ENCODE measurements at places on chromosomes 16 and 17. TPM values are rescaled to one million over a fixed set of nuclear protein-coding genes. Genes with fewer than 3 reads are reported as not detected.

Gene GAS2L2
- not detected for total RNA-seq

Gene SERPINF2
- 5.9 TPM for total RNA-seq

Gene CLEC18B
- total RNA-seq: not detected

Gene TBC1D3G
- total RNA-seq: not detected

Gene METRN
- total RNA-seq: 71.9 TPM

Gene OR1A1
- not detected for total RNA-seq

Gene OR1A2
- not detected for total RNA-seq

Gene RAPGEFL1
- total RNA-seq: 7.3 TPM

Gene CX3CL1
- 14.5 TPM for total RNA-seq

Gene GRB7
- 39.9 TPM for total RNA-seq

Gene FBXO39
- not detected for total RNA-seq

DNA sequence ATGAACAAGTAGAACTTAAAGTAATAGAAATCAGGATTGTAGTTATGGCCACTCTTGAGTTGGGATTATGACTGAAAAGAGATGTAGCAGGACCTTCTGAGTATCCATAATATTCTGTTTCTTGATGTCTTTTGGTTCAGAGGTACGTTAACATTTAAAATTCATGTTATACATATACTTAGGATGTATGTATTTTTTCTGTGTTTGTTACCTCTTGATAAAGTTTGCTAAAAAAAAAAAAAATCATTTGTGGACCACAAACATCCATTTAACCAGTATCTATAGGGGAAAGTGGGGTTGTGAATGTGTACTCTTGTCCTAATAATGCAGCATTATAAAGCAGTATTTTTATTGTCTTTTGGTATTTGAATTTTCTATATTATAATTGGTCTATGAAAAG is 65.6 kb downstream of the BCAS3 start:
- no peaks in the 10 kb centered on the region for H3K27me3 ChIP-seq
- H3K4me3 ChIP-seq: no peak overlapping the region
- H3K27ac ChIP-seq: peak overlapping the region; percentile 57
- no peaks in the 10 kb centered on the region for H3K4me1 ChIP-seq
- no peak for DNase-seq

DNA sequence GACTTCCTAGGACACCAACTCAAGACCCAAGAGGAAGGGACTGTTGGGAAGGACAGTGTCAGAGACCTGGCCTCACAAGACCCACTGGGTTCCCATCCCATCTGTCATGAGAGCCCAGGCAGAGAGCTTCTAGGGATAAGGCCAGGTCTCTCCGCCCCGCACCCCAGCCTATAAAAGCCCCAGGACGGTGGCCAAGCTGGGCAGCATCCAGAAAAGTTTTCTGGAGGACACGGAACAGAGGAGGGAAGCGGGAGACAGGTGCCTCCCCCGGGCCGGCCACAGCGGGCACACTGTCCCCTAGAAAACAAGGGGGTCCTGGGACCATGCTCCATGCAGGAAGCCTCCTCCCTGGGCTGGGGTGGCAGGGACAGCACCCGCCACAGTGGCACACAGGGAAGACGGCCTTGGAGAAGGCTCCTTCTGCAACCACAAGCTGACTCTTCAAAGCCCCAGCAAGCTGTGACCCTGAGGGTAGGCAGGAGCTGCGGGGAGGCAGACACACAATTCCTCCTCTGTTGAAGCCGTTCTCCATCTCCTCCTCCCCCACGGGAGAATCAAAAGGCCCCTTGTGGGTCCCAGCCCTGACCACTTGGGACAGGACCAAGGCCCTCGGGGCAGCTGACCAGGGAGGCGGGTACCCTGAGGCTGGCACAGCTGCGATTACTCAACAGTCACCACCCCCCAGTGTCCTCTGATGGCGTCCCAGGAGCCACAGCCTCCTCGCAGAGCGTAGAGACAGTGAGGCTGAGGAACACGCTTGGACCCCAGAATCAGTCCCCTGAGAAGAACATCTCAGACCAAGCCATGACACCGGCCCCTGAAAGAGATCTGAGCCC is 26.1 kb downstream of the TRPV3 start:
- H3K4me1 ChIP-seq: peaks cover 10% of the 10 kb centered on the region
- H3K27me3 ChIP-seq: no peaks in the 10 kb centered on the region
- peak overlapping the region; percentile 18 for H3K27ac ChIP-seq
- H3K36me3 ChIP-seq: no peaks in the 10 kb centered on the region
- H3K4me3 ChIP-seq: no peak overlapping the region

DNA sequence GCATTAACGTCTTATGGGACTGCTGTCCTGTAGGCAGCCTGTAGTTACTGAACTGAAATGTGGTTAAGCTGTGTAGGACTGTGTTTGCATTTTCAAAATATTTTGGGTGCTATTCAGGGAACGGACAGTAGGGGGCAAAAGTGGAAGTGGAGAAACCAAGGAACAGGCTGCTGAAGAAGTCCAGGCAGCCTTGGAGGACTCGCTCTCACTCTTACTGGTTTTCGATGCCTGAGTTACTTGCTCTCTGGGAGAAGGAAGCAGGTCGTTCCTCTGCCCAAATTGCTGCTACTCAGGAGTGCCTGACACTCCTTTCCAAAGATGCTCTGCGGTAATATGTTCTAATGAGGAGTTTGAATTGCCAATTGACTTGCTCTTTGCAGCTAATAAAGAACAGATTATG is 64.5 kb upstream of the RBFOX1 start:
- no peak for DNase-seq
- no peak overlapping the region for H3K27ac ChIP-seq
- H3K4me1 ChIP-seq: no peaks in the 10 kb centered on the region

GRCh38 chr16:47431960-47432359 is 28.9 kb downstream of the ITFG1 start:
- H3K27me3 ChIP-seq: no peaks in the 10 kb centered on the region
- no peak for DNase-seq
- no peaks in the 10 kb centered on the region for H3K4me1 ChIP-seq

DNA sequence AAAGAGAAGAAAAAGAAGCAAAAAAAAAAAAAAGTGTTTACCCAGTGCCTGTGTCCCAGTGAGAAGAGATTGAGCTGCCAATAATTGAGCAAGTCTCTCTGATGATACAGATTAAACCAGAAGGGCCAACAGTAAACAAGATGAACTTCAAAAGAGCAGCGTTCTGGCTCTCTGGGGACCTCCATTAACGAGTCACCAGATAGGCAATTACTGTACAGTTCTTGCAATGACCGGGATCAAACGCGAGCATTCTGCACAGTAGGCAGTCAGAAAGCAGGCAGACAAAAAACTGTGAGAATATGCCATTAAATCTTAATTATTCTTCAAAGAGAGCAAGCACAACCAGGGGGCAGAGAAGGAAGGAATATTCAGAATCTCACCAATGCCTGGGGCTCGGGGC is 626.1 kb downstream of the TMEM114 start:
- H3K27ac ChIP-seq: no peak overlapping the region
- H3K36me3 ChIP-seq: no peaks in the 10 kb centered on the region
- DNase-seq: no peak
- H3K27me3 ChIP-seq: no peaks in the 10 kb centered on the region
- no peaks in the 10 kb centered on the region for H3K4me1 ChIP-seq

DNA sequence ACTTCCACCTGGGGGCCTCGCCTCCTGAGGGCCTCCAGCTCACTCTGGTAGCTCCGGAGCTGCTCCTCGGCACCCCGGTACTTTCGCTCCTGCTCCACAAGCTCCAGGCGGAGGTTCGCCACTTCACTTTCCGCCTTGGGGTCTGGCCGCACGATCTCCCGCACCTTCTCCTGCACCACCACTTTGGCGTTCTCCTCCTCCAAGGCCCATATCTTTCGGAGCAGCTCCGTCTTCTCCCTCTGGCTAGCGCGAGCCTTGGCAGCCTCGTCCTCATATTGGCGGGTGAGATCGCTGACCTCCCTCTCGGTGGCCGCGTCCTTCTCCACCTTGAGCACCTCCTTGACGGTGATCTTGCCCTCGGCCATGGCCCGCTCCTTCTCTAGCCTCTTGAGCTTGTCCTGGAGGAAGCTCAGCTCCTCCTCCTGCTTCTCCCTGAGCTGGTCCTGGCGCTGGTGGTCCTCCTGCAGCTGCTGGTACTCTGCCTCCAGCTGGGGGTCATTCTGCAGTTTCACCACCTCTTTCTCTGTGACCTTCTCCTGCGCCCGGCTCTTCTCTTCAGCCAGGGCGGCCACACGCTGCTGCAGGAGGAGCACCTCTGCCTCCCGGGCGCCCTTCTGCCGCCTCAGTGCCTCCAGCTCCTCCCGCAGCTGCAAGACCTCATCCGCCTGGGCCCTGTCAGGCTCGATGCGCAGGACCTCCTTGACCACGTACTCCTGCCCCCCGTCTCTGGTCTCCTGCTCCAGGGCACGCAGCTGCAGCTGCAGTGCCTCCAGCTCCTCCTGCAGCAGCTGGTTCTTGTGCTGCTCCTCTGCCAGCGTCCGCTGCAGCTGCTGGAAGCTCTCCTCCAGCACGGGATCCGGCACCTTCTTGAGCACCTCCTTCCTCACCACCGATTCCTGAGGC is 37.9 kb downstream of the UBN1 start:
- H3K27me3 ChIP-seq: no peaks in the 10 kb centered on the region
- peaks cover 13% of the 10 kb centered on the region for H3K4me1 ChIP-seq
- peaks cover 32% of the 10 kb centered on the region for H3K36me3 ChIP-seq
- H3K27ac ChIP-seq: no peak overlapping the region

- peak overlapping the region; percentile 92 for H3K27ac ChIP-seq
- peak overlapping the region; percentile 84 for H3K4me3 ChIP-seq
- peak; percentile 59 for DNase-seq
- no peaks in the 10 kb centered on the region for H3K36me3 ChIP-seq
- no peaks in the 10 kb centered on the region for H3K27me3 ChIP-seq
- peaks cover 34% of the 10 kb centered on the region for H3K4me1 ChIP-seq
Observed at GRCh38 chr16:11256661-11257130, 692 bp upstream of the SOCS1 start.

DNA sequence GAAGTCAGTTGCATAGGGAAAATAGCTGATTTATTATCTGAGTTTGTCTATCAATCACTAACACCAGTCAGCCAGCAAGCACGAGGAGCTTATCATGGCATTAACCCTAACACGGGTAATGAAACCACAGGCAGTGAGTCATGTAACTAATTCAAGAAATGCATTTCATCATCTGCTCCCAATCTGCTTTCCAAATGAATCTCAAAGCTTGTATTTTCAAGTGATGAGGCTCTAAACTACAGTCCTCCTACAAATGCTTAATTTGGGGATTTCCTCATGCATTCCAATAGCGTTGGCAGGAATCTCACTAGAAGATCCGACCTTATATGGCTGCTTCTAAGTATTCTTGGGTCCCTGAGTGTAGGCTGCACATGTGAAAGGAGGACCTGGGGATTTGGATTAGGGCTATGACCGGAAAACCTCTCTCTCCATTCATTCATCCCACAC is 118.4 kb upstream of the HSBP1 start:
- no peak for DNase-seq
- H3K4me3 ChIP-seq: no peak overlapping the region

DNA sequence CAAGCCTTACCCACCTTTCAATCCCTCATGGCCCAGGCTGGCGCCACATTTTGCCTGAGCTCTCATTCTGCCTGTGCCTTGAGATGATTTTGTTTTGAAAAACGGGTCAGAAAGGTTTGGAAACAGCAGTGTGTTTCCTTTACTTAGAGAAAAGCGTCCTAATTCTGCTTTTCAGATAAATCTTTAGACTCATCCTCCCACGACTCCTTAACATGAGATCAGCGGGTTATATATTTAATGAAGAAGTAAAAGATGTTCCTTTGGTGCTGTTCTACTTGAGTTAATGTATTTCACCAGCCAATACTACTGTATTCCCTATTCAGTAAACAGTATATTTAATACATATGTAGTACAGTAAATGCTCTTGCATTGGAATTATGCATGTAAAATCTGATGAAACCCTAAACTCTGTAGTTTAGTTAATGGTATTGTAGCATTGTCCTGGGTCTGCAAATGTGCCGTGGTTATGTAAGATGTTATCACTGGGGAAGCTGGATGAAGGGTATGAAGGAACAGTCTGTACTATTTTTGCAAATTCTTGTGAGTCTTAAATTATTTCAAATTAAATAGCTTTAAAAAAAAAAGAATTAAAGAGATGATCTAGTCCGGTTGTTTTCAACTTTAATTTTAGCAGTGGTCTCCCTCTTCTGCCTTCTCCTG is 199.4 kb upstream of the CACNG5 start:
- no peaks in the 10 kb centered on the region for H3K4me1 ChIP-seq
- H3K27me3 ChIP-seq: no peaks in the 10 kb centered on the region
- no peak overlapping the region for H3K27ac ChIP-seq

DNA sequence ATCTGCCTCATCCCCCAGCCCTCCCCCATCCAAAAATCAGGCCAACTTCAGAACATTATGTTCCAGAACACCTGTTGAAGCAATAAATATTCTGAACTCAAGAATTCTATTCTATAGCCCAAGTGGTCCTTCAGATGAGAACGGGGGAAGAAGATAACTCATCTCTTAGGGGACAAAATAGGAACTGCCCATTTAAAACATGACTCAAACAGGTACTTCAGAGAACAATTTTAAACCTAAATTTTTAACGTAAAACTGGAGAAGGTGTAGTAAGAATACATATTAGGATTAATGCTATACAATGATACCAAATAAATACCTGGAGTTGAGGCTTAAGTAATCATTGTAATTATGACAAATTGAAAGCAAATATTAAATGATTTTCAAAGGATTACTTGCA is 112.1 kb downstream of the CDYL2 start:
- H3K27ac ChIP-seq: no peak overlapping the region
- DNase-seq: no peak
- H3K4me3 ChIP-seq: no peak overlapping the region
- H3K4me1 ChIP-seq: peaks cover 6% of the 10 kb centered on the region

- H3K36me3 ChIP-seq: no peaks in the 10 kb centered on the region
- H3K4me1 ChIP-seq: no peaks in the 10 kb centered on the region
- H3K27me3 ChIP-seq: no peaks in the 10 kb centered on the region
- H3K27ac ChIP-seq: no peak overlapping the region
- H3K4me3 ChIP-seq: no peak overlapping the region
Observed at GRCh38 chr17:79650861-79651260, 40.0 kb upstream of the RBFOX3 start.

DNA sequence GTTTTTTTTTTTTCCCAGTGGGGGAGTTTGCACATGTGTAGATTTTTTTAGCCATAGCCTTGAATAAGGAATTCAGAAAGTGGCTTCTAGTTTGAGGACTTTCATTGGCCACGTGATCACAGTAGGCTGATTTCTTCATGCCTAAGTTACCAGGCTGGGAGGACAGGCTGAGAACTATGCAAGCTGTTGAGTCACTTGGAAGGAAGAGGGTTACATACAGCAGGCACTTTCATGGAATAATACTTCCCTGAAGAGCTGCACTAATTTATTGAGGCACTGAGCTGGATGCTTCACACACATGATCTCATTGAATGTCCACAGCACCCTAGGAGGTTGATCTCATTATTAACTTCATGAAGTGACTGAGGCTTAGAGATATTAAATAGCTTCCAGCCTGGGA is 22.8 kb downstream of the PRKCB start:
- no peaks in the 10 kb centered on the region for H3K4me1 ChIP-seq
- H3K27ac ChIP-seq: no peak overlapping the region
- H3K4me3 ChIP-seq: no peak overlapping the region
- H3K36me3 ChIP-seq: no peaks in the 10 kb centered on the region
- H3K27me3 ChIP-seq: no peaks in the 10 kb centered on the region
- DNase-seq: no peak

DNA sequence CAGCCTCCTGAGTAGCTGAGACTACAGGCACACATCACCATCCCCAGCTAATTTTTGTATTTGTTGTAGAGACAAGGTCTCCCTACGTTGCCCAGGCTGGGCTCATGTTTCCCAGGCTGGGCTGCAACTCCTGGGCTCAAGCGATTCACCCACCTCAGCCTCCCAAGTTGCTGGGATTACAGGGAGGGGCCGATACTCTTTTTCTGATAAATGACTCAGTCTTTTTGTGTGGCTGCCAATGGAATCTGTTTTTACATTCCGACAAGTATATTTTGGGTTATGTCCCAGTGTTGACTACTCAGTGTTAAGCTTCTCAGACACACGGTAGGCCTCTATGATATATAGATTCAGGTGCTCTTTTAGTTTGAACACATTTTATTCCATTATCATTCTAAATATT is 58.1 kb downstream of the SLFN11 start:
- no peaks in the 10 kb centered on the region for H3K27me3 ChIP-seq
- H3K36me3 ChIP-seq: no peaks in the 10 kb centered on the region
- DNase-seq: no peak
- no peak overlapping the region for H3K27ac ChIP-seq
- no peak overlapping the region for H3K4me3 ChIP-seq

All from body of pancreas (tissue), 4 donors.